NCI-H510A treated with DMSO at 0.1 percent for 48 hours (cell line): ENCODE measurements at places on chromosomes 7 and 10.
A peak's percentile ranks its signal among the peaks of the same experiment; 100 is the strongest.

GRCh38 chr7:73891178-73891885 is 30.4 kb downstream of the TMEM270 start:
- no peak for DNase-seq

DNA sequence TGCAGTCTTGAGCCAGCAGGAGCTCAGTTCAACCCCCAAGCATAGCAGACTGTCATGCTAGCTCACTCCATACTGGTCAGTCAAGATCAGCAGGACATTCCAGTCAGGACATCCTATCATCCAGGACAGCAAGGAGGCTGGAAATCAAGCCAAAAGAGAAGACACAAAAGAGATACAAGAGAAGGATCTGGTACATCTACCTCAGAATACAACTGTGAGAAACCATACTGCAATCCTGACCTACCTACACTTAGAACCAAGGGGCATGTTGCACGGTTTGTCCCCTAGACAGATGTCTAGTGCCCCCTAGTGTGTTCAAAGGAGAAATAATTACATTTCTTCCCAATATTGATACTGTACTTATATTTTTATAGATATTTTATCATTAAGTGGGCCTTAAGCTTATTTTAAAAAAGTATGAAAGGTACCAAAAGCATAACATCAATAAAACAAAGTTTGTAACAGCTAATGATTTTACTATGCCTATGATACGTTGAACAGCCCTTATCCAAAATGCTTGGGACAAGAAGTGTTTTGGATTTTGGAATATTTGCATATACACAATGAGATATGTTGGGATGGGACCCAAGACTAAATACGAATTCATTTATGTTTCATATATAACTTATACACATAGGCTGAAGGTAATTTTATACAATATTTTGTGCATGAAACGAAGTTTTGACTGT is 26.7 kb downstream of the ERCC6 start:
- peak; percentile 29 for DNase-seq

GRCh38 chr7:44621034-44621749 is 14.8 kb downstream of the OGDH start:
- no peak for DNase-seq

- DNase-seq: no peak
These were observed 7.6 kb downstream of the FAM53B start for GRCh38 chr10:124736491-124737136.

- DNase-seq: no peak
These were observed 76.4 kb upstream of the C1GALT1 start for GRCh38 chr7:7105800-7106582.

- DNase-seq: peak; percentile 45
These were observed 842 bp downstream of the ZNF22 start for GRCh38 chr10:45001381-45002148.

- no peak for DNase-seq
These were observed 69.5 kb upstream of the ST8SIA6 start for GRCh38 chr10:17523917-17524316.

- DNase-seq: no peak
These were observed 1046.9 kb downstream of the DNAJB9 start for GRCh38 chr7:109616551-109617069.

DNA sequence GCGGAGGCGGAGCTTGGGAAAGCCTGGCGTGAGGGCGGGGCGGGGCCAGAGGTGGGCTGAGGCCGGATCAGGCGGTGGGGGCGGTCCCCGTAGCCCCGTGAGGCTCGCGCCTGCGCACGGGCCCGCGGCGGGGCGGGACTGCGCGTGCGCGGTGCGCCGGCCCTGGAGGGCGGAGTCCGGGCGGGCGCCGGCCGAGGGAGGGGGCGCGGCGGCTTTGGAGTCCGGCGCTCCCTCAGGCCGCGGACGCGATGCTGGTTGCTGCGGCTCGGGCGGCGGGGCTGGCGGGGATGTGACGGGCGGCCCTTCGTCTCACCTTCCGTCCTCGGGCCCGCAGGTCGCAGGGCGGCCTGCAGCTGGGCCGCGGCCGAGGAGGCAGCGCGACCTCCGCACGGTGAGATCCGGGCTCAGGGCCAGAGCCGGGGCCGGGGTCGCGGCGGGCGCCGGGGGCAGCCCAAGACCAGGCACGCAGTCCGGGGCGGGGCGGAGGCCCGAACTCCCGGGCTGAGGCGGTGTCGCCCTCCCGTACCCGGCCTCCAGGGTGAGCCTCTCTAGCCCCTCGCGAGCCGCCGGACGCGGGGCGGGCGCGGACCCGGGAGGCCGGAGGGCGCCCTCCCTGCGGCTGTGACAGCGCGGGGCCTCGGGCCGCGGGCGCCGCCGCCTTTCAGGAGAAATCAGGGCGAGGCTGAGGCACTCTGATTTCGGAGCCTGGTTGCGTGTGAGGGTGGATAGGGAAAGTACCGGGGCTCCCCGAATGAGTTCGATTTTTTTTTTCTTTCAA is at the start of gene CCSER2:
CCSER2 (plus strand) TSS at position 172 of the 778 bp plus-strand sequence. CDS start 42,464 bp downstream, outside the sequence.
- DNase-seq: peak; percentile 92

- no peak for DNase-seq
These were observed 5.5 kb downstream of the CPA5 start for GRCh38 chr7:130349911-130350782.

DNA sequence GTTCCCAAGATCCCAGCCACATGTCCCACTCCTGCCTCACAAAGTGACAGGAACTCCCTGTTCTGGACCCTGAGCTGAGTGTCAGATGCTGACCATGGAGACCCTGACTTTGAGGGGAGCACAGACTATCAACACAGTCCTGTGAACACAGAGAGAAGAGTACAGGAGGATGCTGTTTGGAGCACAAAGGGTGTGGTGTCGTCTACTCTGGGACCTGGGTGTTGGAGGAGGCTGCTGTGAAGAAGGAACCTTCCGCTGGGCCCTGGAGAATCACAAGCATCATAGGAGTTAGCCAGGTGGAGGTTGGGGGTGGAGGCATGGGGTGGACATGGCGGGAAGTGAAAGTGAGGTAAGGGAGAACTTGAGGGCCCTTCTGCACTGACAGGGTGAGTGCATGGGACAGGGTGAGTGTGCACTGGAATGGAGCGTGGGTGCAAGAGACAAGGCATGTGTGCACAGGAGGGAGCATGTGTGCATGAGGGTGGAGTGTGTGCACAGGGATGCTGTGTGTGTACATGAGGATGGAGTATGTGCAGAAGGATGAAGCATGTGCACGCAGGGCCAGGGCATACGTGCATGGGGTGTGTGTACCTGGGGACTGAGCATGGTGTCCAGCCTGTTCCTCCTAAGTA is 70.7 kb upstream of the ANTXRL start:
- DNase-seq: no peak

DNA sequence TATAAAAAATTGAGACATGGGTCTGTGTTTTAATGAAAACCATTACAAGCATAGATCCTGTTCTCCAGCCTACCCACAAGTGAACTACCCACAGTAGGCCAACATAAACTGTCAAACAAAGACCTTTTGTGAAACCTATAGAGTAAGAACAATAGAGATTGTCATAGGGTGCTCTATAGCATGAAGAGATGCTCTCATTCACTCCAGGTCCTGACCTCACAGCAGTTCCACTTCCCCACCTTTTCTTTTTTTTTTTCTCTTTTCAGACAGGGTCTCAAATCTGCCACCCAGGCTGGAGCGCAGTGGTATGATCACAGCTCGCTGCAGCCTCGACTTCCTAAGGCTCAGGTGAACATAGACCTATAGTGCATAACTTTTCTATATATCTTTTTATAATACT is 72.3 kb downstream of the CPEB3 start:
- DNase-seq: no peak
